ENCODE measurements at places on chromosomes 6 and 20.

DNA sequence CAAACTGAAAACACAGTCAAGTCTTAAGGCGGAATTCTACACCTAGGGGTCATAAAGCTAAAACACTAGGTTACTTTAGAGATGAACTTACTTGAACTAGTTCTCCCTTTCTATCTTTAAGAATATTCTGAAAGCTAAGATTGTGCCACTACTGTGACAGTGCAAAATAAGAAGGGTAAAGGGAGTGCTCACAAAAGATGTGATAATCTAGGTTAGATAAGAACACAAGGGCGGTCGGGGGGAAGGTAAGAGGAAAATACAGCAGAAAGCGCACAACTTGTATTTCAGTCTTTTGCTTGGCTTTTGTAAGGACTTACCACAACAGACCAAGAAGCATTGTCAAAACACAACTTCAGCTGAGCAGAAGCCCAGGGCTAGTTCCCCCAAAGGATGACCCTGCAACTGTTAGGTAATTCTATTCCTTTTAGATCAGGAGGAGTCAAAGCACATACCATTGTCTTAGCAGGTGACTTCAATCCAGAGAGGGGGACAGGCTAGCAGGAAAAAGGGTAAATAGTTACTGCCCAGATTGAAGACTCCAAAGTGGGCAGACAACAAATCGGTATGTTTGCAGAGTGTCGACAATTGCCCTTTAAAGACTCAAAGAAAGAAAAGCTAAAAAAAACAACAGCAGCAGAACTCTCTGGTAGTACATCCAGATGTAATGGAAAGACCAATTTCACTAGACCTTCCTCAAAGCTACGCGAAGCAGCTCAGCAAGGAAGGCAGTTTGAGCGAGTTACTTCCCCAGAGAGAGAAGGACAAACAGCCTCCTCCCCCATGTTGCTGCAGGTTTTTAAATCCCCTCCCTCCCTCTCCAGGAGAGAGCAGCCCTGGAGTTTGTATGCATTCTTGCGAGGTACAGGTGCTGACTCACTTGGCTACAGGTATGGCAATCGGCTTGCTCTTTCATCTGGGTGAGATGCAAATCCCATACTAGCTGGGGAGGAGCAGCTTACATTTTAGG lies 59.0 kb downstream of the RIPOR2 start:
- DNase-seq: no peak

DNA sequence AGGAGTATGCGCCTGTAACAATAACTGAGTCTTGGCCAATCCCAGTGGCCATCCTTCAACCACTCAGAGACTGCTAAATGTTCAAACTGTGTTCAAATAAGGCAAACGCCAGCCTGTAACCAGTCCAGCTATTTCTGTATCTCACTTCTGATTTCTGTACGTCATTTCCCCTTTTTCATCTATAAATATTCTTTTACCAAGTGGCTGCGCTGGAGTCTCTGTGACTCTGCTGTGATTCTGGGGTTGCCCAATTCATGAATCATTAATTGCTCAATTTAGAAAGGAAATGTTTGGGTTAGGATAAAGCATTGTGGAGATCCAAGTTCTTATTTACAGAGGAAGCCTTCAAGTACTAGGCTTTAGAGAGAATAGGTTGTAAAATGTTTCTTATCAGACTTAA lies 89.8 kb upstream of the UST start:
- no peak for DNase-seq

GRCh38 chr6:15255481-15255880 lies 9.6 kb downstream of the JARID2 start:
- no peak for DNase-seq

GRCh38 chr20:17917832-17918618 lies 50.6 kb downstream of the SNX5 start:
- no peak for DNase-seq

GRCh38 chr20:37513779-37514359 lies 7.2 kb upstream of the NNAT start:
- no peak for DNase-seq

DNA sequence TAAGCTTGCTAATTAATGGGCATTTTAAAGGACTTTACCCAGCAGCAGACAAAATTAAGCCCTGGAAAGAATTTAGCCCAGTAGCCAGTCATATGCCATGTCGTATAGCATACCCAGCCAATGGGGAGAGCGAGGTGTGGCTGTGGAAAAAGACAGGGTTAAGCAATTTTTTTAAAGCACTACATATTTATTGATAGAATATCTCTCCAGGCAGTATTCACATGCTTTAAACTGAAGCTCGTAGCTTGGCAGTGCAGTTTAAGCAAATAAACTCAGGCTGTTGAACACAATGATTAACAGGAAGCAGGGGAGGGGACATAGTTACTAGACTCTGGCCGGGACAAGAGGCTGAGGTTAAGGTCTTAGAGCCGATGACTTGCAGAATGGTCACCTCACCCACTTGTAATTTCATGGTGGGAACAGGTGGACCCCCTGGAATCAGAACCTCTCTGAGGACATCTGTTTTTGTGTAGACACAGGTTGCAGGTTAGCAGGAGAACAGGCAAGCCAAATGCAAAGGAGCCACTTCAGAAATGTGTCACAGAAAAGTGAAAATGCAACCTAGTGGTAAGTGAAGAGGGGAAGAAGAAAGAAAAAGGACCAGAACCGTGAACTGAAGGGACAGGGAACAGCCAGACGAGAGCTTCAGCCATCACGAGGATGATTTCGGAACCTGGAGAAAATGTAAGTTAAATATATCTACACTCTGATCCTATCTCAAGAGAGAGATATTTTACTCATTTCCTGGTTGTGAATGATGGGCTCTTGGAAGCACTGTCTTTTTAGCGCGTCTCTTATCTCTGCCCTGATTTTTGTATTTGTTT lies 7.2 kb downstream of the GCNT2 start:
- DNase-seq: no peak

DNA sequence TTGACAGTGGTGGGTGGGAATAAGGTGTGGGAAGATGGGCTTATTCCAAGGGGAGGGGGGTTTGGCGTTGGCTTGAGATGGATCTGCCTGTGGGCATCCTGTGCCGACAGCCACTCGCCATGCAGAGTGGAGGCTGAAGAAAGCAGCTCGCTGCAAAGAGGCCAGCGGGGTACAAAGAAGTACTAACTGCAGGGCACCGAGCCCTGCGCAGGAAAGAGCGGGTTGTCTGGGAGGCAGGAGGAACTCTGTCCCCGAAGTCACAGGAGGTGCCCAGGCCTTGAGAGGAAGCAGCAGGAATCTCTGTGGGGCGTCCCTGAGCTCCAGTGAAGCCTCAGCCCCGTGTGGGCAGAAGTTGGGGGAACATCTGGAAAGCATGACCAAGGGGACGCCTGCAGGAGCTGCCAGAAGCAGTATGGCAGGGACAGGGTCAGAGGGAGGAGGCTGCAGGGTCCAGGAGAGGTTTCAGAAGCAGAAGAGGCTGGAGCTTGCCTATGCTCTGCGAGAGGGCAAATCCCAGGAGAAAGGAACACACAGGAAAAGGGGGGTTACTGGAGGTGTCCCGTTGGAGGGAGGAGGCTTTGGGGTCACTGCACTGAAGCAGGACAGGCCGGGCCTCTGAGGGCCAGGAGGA lies 77.2 kb downstream of the THBS2 start:
- no peak for DNase-seq

- no peak for DNase-seq
Measured at GRCh38 chr20:45909817-45910669, 1.9 kb downstream of the PLTP start.

- no peak for DNase-seq
Measured at GRCh38 chr6:140597181-140597580, 1222.7 kb upstream of the CITED2 start.

- no peak for DNase-seq
Measured at GRCh38 chr6:134630508-134631121, 312.7 kb upstream of the SGK1 start.

DNA sequence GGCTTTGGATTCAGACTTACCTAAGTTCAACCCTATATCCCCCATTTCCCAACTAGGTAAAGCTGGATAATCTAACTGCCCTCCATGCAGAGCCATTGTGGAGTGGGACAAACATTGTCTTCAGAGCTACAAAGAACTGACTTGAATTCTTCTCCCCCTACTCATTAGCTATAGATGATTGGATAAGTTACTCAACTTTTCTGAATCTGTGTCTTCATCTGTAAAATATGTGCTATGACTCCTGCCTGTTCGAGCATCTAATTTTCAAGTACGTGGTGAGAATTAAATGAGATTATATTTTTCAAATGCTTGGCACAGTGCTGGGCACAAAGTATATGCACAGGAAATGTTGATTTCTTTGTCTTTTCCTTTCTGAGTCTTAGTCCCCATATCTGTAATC lies 240.3 kb upstream of the TCF21 start:
- DNase-seq: no peak

Data from cardiac septum (tissue), 1 donor.